ENCODE measurements at places on chromosomes 16 and 17.

DNA sequence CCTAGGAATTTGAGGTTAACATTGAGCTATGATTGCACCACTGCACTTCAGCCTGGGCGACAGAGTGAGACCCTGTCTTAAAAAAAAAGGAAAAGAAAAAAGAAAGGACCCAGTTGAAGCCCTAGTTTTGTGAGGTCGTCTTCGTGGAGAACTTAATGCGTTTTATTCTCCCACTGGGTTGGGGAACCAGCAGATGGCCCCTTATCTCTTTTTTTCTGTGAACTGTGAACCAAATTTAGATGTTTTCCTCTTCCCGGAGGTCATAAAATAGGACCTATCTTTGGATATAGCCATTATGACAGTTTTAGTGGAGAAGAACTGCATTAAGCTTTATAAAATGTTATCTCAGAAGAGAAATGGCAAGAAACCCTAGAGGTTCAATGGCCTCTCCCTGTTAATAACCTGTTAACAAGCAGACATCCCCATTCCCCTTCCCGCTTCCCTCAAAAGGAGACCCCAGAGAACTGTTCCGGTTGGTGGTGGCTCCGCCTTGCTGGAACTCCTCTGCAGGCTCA, 23.5 kb downstream of the KIAA0513 start:
- no peak for DNase-seq

DNA sequence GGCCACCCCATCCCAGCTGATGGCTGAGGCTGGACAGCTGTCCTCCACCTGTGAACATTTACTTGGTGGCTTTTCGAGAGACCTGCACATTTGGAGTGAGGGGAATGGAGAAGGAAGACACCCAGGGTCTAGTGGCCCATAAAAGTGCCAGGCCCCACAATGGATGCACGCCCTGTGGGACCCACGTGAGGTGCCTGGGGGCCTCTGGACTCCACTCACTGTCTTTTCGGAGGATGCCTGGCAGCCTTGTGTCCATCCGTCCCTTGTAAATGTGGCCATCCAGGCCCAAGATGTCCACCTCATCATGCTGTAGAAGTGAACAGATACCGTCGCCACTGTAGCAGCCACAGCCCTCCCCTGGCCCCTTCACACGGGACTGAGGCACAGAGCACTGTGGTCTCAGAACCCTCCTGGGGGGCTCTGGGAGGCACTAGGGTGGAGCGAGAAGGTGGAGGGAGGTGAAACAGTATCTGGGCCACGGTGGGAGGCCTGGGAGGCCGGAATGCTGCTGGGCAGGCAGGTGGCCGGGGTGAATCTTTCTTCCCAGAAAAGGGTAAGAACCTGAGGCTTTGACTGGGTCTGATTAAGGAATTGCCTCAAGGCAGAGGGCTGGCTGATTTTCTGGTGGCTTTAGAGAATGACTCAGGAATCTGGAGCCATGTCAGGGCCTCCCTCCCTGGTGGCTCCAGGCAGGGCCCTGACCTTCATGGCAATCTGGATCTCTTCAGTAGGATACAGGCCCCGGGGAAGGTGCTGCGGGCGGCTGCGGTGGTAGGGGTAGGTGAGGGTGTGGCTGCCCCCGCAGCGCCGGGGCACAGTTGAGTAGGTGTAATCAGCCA, 11.5 kb downstream of the UBALD2 start:
- no peak for DNase-seq

- no peak for DNase-seq
Measured at GRCh38 chr16:83409347-83409746, 398.4 kb upstream of the HSBP1 start.

- DNase-seq, result no peak
Measured at GRCh38 chr17:58643147-58643546, 48.7 kb downstream of the TEX14 start.

- DNase-seq, result no peak
Measured at GRCh38 chr17:41894791-41895331, 23.9 kb downstream of the ACLY start.

DNA sequence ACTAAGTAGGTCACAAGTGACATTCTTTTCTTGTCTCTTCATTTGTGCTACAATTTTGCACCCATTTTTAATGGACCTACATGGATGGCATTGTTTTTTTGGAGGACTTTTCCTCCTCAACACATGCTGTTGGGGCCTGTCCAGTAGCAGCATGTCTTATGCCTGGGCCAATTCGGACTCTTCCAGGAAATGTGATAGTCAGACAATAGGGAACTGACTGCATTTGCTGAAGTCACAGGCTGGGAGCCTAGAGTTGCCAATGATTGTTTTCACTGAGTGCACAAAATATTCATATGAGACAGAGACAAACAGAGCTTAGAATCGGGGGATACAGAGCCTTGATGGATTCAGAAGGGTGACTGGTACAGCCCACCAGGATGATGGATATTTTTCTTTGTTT, 867.3 kb upstream of the GOT2 start:
- DNase-seq, result no peak
